ENCODE measurements at places on chromosomes 12 and 14. TPM values are rescaled to one million over a fixed set of nuclear protein-coding genes. Genes with fewer than 3 reads are reported as not detected.

The FAR2 gene
- 8.4 TPM for total RNA-seq

The METAP2 gene
- total RNA-seq: 83.8 TPM

The TMEM253 gene
- 1.4 TPM for total RNA-seq

The TMEM229B gene
- 1.8 TPM for total RNA-seq

The CPM gene
- 28.0 TPM for total RNA-seq

The CEP170B gene
- 49.3 TPM for total RNA-seq

The JAG2 gene
- 3.8 TPM for total RNA-seq

The OVCH1 gene
- total RNA-seq: 0.65 TPM

DNA sequence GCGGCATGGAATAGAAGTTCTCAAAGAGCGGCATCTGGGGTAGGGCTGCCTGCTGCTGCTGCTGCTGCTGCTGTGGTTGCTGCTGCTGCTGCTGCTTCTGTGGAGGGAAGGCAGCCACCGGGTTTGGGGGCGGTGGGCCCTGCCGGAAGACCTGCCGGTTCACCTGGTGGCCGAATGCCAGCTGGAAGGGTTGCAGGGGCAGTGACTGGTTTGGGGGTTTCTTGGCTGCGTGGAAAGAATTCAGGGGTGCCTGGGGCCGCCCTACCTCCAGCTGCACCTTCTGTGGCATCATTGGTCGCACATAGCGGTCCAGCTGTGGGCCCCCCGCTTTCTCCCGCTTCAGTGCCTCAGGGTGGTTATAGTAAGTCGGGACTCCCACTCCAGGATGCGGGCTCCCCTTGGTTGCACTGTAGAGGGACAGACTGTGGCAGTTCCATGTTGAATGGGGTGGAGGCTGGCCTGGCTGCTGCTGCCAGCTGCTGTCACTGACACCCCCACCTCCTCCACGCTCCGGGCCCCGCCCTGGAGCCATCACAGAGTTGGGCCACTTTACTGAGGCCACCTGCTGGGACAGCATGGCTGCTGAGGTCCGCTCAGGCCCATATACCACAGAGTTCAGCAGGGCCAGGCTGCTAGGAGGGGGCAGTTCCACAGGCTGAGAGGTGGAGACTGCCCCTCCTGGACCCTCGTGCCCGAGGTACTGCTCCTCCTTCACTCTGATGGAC lies 25.2 kb upstream of the PNMA1 start:
- peaks cover 11% of the 10 kb centered on the region for H3K36me3 ChIP-seq
- peaks cover 38% of the 10 kb centered on the region for H3K4me1 ChIP-seq
- no peaks in the 10 kb centered on the region for H3K27me3 ChIP-seq

DNA sequence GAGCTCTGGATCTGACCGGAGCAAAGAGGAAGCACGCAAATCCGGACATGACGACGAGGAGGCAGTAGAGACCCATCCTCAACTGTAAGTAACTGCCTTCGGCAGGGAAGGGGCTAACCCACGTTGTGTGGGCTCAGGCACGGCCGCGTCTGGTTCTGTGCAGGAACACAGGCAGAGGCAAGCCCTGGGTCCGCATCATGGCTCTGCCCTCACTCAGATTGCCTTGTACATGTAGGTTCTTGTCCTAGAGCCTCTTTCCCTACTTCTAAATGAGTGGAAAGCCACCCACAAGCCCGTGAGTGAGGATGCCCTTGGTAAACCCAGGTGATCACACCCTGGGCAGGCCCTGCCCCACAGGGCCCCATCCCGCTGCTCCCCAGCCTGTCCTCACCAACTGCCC lies 8.9 kb upstream of the RPLP0 start:
- H3K4me1 ChIP-seq: no peaks in the 10 kb centered on the region
- no peak overlapping the region for H3K27ac ChIP-seq
- H3K27me3 ChIP-seq: no peaks in the 10 kb centered on the region
- H3K4me3 ChIP-seq: no peak overlapping the region
- H3K36me3 ChIP-seq: peaks cover 17% of the 10 kb centered on the region

GRCh38 chr12:77120156-77121085 lies 55.1 kb upstream of the E2F7 start:
- no peaks in the 10 kb centered on the region for H3K4me1 ChIP-seq
- DNase-seq: no peak
- H3K36me3 ChIP-seq: no peaks in the 10 kb centered on the region
- H3K27ac ChIP-seq: no peak overlapping the region
- no peak overlapping the region for H3K4me3 ChIP-seq

- DNase-seq: no peak
- H3K27ac ChIP-seq: no peak overlapping the region
- H3K27me3 ChIP-seq: peaks cover 26% of the 10 kb centered on the region
- H3K4me1 ChIP-seq: peaks cover 6% of the 10 kb centered on the region
Measured at GRCh38 chr12:48961801-48962200, 4.5 kb upstream of the ARF3 start.

DNA sequence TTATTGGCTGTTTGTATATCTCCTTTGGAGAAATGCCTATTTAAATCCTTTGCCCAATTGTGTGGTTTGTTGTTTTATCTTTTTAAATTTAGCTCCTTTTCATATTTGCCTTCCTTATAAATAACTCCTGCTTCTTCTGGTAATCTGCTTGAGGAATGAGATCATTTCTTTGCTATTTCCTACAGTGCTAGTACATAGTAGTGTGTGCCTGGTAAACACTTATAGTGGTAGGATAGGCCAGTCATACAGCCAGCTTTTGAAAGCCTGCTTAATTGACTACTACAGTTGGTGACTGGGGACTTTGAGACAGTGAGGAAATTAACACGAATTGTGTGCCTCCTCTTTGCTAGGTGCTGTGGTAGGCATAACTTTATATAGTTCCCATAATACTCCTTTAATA lies 68.7 kb downstream of the BORCS5 start:
- H3K36me3 ChIP-seq: peaks cover 36% of the 10 kb centered on the region
- no peak overlapping the region for H3K27ac ChIP-seq
- H3K4me1 ChIP-seq: no peaks in the 10 kb centered on the region
- DNase-seq: no peak
- no peak overlapping the region for H3K4me3 ChIP-seq
- no peaks in the 10 kb centered on the region for H3K27me3 ChIP-seq

GRCh38 chr14:71117839-71118743 lies 210.8 kb downstream of the PCNX1 start:
- H3K27me3 ChIP-seq: no peaks in the 10 kb centered on the region
- peak overlapping the region; percentile 92 for H3K27ac ChIP-seq
- H3K4me3 ChIP-seq: peak overlapping the region; percentile 36
- DNase-seq: no peak
- peaks cover 39% of the 10 kb centered on the region for H3K4me1 ChIP-seq

DNA sequence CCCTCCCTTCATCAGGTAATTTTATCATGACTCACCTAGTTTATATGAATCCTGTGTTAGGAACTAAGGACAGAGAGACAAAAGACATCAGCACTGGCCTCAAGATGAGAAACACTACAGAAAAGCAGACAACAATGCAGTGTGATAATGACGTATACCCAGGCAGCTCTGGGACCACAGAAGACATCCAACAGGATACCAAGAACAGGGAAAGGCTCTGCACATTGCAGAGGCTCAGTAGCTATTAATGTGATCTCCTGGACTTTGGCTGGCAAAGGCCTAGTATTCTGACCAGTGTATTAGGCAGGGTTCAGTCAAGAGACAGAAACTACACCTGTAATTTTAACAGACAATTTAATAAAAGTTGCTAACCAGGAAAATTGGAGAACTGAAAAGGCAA lies 39.7 kb downstream of the CDK17 start:
- no peak for DNase-seq
- H3K4me1 ChIP-seq: peaks cover 15% of the 10 kb centered on the region
- H3K27me3 ChIP-seq: no peaks in the 10 kb centered on the region

- H3K4me3 ChIP-seq: no peak within 1 kb of the TSS
- no peaks in the 10 kb centered on the region for H3K36me3 ChIP-seq
- no peaks in the 10 kb centered on the region for H3K27me3 ChIP-seq
- DNase-seq: no peak
- H3K4me1 ChIP-seq: peaks cover 31% of the 10 kb centered on the region
- peak within 1 kb of the TSS; percentile 33 for H3K27ac ChIP-seq
Measured at GRCh38 chr14:22814941-22815713, at the start of gene SLC7A7. Gene SLC7A7 (minus strand): TSS chr14:22815435. CDS start chr14:22813398, 2,037 bp downstream.

- no peak overlapping the region for H3K27ac ChIP-seq
- no peak for DNase-seq
- H3K4me1 ChIP-seq: no peaks in the 10 kb centered on the region
- H3K27me3 ChIP-seq: peaks cover 3% of the 10 kb centered on the region
Measured at GRCh38 chr12:98838231-98838647, 193.1 kb downstream of the APAF1 start.

DNA sequence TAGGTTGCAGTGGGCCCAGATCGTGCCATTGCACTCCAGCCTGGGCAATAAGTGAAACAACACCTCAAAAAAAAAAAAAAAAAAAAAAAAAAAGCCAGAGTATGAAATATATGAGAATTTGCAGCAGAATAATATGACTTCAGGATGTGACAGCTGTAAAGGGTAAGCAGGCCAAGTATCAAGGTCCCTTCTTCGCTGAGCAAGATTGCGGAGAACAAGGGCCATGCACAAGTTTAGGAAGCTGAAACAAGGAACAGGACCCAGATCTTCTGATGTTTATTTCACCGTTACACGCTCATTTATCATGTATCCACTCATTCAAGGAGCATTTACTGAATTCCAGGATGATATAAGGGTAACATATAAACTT lies 659 bp upstream of the FOXJ2 start:
- H3K4me1 ChIP-seq: peaks cover 24% of the 10 kb centered on the region
- DNase-seq: no peak
- peak overlapping the region; percentile 75 for H3K4me3 ChIP-seq
- peak overlapping the region; percentile 15 for H3K27ac ChIP-seq

DNA sequence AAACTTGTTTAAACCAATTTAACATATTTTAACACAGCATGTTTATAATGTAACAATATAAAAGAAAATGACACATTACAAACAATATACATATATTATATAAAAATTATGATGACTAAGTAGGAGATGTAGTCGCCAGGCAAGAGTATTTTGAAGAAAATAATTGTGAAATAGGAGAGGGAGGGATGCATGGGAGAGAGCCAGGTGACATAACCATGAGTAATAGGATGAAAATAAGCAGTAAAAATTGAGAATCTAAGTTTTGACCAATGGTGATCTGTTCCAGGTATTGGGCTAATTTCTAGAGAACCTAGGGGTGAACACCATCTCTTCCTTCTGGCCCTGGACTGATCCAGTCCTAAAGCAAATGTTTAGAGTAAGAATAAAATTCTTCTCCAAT lies 315.2 kb upstream of the G2E3 start:
- no peaks in the 10 kb centered on the region for H3K36me3 ChIP-seq
- H3K27ac ChIP-seq: no peak overlapping the region
- no peaks in the 10 kb centered on the region for H3K27me3 ChIP-seq
- peaks cover 20% of the 10 kb centered on the region for H3K4me1 ChIP-seq

- H3K36me3 ChIP-seq: peaks cover 5% of the 10 kb centered on the region
- no peak for DNase-seq
- no peak overlapping the region for H3K4me3 ChIP-seq
- H3K27ac ChIP-seq: no peak overlapping the region
Measured at GRCh38 chr12:52041695-52042123, 9.5 kb upstream of the NR4A1 start.

DNA sequence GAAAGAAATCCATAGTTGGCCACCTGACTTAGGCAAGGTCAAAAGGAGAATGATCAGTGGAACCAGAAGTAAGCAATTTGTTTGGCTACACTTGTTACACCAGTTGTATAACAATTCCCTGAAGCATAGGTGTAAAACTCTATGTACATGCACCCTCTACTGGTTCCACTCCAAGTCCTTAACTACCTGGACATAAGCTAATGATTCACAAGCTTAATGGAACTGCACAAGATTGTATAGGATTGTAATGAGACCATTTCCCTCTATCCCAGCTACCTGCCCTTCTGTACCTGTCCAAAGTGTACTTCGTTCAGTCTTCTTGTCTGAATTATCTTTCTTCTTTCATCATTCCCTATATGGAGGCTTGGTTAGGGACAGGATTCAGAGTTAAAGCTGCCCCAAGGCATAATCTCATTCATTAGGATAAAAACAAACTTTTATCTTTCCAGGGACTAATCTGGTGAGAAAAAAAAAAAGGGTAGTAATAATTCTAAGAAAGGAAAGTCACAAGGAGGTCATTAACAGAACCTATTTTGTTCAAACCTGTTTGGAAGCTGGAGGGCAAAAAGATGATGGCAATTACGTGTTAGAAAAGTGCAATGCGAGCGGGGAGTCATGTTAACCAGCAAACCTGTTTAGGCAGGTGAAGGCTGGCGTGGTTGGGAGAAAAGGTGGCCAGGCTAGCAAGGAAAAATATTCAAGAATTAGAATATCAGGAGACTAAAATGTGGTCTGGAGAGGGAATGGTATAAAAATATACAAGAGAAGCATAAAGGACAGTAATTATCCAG lies 2.8 kb upstream of the TMEM52B start:
- no peak for DNase-seq
- no peaks in the 10 kb centered on the region for H3K36me3 ChIP-seq
- H3K27me3 ChIP-seq: peaks cover 9% of the 10 kb centered on the region
- no peak overlapping the region for H3K4me3 ChIP-seq
- H3K4me1 ChIP-seq: peaks cover 9% of the 10 kb centered on the region
- no peak overlapping the region for H3K27ac ChIP-seq

GRCh38 chr12:74490390-74491064 lies 47.1 kb upstream of the ATXN7L3B start:
- peaks cover 7% of the 10 kb centered on the region for H3K4me1 ChIP-seq
- H3K27me3 ChIP-seq: no peaks in the 10 kb centered on the region
- no peak overlapping the region for H3K4me3 ChIP-seq
- no peak overlapping the region for H3K27ac ChIP-seq
- no peaks in the 10 kb centered on the region for H3K36me3 ChIP-seq

DNA sequence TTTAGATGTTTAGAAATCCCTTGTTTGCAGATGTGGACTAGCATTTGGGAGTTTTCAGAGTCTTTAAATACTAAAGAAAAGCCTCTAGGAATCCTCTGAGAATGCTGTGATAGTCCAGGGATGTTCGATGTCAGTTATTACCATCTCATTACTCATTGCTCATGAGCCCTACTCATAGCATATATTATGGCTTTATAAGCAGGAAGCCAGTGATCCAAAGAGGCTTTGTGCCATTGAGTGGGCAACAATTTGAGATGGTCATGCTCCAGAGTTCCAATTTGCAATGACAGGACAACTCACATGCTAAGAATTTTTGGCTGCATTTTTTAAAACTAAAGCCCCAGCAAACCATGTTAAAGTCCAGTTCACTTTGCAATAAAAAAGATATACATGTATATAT lies 163.0 kb downstream of the OTOGL start:
- DNase-seq: no peak
- H3K4me1 ChIP-seq: peaks cover 16% of the 10 kb centered on the region
- H3K36me3 ChIP-seq: no peaks in the 10 kb centered on the region

- peak; percentile 15 for DNase-seq
- H3K4me1 ChIP-seq: peaks cover 29% of the 10 kb centered on the region
- H3K36me3 ChIP-seq: no peaks in the 10 kb centered on the region
- H3K27ac ChIP-seq: no peak overlapping the region
Measured at GRCh38 chr12:104669089-104669721, 212.5 kb downstream of the CHST11 start.

GRCh38 chr12:132225214-132225613 lies 81.0 kb downstream of the NOC4L start:
- no peaks in the 10 kb centered on the region for H3K36me3 ChIP-seq
- H3K27ac ChIP-seq: no peak overlapping the region
- DNase-seq: no peak
- peaks cover 30% of the 10 kb centered on the region for H3K27me3 ChIP-seq
- H3K4me1 ChIP-seq: no peaks in the 10 kb centered on the region
